ENCODE measurements at places on chromosomes 1 and 21. TPM values are rescaled to one million over a fixed set of nuclear protein-coding genes. Genes with fewer than 3 reads are reported as not detected.

GRCh38 chr1:110062612-110063011, 7.9 kb downstream of the ALX3 start:
- no peak for DNase-seq

DNA sequence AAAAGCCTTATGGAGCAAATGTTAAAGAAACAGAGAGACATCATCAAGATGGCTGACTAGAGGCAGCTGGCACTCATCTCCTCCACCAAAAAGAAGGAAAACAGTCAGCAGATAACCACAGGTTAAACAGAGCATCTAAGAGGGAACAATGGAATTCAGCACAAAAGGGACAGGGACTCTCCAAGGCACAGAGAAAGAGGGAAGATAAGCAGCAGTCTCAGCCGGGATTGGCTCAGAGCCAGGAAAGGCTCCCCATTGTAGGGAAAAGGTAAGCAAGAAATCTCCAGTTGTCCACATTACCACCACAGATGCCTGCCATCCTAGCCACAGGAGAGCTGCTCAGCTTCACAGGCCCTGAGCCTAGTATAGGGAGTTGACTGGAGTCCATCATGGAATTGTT, 605.5 kb downstream of the SMYD3 start:
- DNase-seq = no peak

Gene AGT
- 2,376 TPM for total RNA-seq

GRCh38 chr1:203765029-203765837, at the start of gene LAX1:
LAX1 (plus strand) TSS chr1:203765183; CDS start chr1:203765566, 383 bp downstream.
- DNase-seq = no peak

DNA sequence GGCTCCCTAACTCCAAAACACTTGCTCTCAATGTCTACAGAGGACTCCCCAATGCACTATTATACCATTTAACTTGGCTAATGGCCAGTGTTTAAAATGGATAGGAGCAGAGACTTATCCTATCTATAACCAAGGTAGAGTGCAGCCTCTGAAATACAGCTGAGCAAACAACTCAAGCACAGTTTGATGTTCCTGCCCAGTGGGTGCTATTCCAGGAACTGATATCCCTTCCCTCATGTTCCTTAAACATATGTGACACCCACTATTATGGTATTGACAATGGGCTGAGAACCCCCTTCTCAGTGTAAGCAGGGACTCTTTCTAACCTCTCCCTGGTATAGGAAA, 51.7 kb downstream of the SH3GLB1 start:
- DNase-seq = no peak

Gene MXRA8
- total RNA-seq = 4.5 TPM

- DNase-seq = no peak
These were observed 142.1 kb upstream of the VAMP3 start for GRCh38 chr1:7629011-7629410.

Gene C1orf141
- total RNA-seq = not detected

DNA sequence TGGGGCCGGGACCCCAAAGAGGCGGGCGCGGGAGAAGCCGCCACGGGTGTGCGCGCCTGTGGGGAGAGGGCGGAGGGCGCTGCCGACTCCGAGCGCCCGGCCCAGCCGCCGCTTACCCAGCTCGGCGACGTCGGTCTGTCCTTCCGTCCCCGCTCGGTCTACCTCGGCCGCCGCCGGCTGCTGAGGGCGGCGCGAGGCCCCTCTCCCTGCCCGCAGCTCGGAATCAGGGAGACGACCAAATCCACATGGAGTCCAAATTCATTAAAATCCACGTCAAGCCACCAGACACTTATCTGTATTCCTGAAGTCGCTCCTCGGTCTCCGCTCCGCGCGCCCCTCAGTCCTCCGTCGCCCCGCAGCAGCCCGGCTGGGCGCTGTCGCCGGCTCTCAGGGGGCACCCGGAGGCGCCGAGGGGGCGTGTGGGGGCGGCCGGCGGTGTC, 637 bp downstream of the PLXNA2 start:
- no peak for DNase-seq

GRCh38 chr1:201666645-201667044, 127.7 kb downstream of the NAV1 start:
- DNase-seq = no peak

GRCh38 chr1:212453156-212453857, 20.6 kb downstream of the NENF start:
- DNase-seq = no peak

- DNase-seq = no peak
These were observed 48.9 kb upstream of the POU3F1 start for GRCh38 chr1:38095454-38095931.

Gene ZNHIT6
- total RNA-seq = 3.4 TPM

Gene MARK1
- total RNA-seq = 0.38 TPM

- DNase-seq = no peak
These were observed 36.3 kb upstream of the CITED4 start for GRCh38 chr1:40898431-40898901.

Gene UBL4B
- total RNA-seq = not detected

DNA sequence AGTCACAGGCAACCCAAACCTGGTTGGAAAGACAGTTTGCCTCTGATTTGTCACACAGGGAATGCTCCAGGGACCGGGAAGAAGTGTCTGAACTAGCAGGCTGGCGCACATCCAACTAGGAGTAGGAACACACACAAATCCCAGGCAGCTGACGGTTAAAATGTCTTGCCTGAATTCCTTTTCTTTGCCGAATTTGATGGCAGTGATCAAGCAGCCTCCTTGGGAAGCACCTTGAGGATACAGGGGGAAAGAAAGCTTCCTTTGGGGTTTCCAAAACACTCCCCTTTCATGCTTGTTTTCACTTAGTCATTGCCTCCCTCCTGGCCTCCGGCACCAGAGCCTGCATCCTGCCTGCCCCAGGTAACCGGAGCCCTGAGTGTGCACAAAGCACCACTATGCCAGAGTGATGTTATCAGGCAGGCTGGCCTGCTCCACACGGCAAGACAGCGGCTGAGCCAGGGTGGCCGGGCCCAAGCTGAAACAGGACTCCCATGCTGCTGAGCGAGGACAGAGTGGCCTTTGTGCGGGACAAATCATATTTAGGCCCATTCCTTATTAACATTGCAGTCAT, 193.8 kb downstream of the LMX1A start:
- no peak for DNase-seq

Gene TMEM125
- total RNA-seq = 0.45 TPM

DNA sequence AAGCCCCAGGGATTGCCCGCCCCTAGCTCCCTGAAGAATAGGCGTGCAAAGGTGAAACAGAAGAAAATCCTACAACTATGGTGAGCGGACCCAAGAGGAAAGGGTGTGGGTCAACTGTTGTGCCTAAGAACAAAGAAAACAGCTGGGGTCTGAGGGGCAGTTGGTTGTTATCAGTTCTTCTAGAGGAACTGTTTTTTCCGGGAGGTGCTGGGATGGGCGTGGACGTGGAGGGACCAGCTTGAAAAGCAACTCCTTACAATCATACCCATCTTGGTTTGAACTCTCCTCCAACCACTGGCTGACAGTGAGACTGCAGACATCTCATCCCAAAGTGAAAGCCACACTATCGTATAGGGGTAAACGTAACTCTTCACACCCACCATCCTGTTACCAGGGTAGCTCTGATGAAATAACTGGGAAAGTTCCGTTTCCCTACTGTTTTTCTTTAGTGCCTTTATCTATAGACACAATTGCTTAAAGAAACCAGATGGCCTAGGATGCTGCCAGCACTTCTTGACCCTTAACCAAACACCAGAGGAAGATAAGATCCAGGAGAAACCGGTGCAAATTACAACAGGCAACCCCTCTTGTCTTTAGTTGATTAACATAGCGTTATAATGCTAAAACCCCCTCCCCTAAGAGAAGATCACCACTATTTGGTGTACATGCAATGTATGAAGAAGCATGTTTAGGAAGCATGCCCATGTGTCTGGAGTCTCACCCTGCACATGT, 25.6 kb upstream of the FAM89A start:
- DNase-seq = no peak

- DNase-seq = no peak
These were observed 5.3 kb downstream of the IL23R start for GRCh38 chr1:67171574-67171955.

DNA sequence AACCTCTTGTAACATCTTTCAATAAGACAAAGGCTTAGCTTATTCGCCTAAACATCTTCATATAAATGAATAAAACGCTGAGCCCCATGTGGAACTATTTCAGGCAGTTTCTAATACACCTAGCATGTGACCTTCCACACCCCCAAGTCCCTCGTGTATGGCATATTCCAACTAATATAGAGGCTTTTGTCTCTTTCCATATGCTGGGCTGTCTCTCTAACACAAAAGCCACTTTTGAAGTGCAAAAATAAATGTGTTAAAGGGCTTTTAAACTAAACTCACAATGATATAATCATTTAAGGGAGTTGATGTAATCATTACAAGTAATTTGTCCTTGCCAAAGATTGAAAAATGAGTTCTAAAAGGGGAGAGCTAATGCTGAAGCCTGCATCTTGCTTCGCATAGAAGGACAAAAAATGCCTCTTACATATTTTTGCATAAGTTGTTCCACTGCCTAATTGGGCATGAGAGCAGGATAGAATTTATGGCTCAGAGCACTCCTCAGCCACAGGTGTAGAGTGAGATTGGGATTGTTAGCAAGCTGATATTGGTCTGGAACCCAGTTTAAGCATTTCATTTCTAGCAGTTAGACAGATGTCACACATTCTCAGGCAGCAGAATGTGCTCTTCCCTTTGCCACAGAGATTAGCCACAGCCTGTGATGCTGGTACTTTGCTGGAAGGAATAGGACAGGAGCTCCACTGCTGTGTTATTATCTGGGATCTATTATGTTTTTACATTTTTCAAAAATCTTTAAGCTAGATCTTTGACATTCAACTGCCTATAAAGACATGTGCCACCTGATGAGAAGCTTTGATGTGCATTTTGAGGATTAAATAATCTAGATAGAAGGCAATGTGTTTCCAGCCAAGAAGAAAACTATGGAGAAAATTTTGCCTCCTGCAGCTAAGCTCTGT, 1044.4 kb downstream of the ADGRL2 start:
- no peak for DNase-seq

Gene HES2
- 0.13 TPM for total RNA-seq

Gene ZSWIM5
- total RNA-seq = 0.33 TPM

Gene CSF1
- 12.5 TPM for total RNA-seq

Gene C8B
- 288 TPM for total RNA-seq

- no peak for DNase-seq
These were observed 37.7 kb downstream of the CEP170 start for GRCh38 chr1:243217349-243217748.

GRCh38 chr21:15390049-15390448, 325.2 kb upstream of the NRIP1 start:
- DNase-seq = no peak

DNA sequence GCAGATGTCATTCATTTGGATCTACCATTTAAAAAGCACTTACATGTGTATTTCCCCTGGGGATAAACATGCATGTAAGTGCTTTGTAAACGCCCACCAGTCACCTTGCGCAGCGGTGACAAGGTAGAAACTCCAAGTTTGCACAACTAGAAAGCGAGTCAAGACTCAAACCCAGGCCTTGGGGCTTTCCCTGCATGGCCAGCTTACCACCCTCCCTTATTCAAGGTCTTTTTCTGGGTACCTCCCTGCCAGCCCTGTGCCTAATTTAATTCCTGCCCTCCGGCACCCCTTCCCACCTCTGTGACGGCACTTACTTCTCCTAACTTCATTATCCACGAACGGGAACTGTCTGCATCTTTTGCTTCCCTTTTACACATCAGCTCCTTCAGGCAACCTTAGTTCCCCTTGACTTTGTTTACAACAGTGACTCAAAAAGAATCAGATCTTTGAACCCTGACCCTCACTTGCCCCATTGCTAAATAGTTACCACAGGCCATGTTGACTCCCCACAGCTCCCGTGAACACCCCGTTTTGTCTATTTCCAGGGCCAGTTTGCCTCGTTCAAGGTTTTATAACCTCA, 138.3 kb upstream of the ETS2 start:
- DNase-seq = no peak

DNA sequence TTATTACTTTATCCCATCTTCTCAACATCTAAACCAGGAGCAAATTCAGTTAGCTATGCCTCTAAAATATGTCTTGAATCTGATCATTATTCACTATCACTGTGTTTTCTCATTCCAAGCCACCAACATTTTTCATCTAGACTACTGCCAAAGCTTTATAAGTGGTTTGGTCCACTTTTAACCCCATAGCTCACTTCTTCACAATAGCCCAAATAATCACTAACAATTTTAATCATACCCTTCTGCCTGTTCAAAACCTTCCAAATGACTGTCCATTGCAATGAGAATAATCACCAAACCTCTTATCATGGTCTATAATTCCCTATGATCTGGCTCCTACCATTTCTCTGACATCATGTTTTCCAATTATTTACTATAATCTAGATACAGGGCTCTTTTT, 149.8 kb upstream of the ZNHIT6 start:
- no peak for DNase-seq

Gene GNG4
- total RNA-seq = not detected

- no peak for DNase-seq
These were observed 26.4 kb downstream of the TEX35 start for GRCh38 chr1:178539291-178539690.

- DNase-seq = no peak
These were observed 508.8 kb downstream of the PLPP3 start for GRCh38 chr1:56070601-56071000.

DNA sequence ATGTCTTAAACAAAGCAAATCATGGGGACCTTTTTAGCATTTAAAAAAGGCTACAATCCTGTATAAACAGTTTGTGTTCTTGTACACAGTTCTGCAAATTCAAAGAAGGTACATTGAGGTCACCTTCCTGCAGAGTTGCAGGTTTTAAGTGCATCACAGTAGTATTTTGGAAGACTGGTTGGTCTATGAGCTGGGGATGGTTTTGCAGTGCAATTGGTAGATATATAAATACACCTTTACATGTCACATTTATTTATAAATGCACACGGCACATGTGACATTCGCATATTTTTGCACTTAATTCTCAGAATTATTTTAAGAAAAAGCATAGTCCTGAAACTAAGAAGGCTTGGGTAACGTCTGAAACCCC, 599 bp upstream of the ITPKB start:
- no peak for DNase-seq

GRCh38 chr1:26350343-26350700, 3.6 kb downstream of the CRYBG2 start:
- DNase-seq = no peak

- DNase-seq = no peak
These were observed 837 bp downstream of the UBASH3A start for GRCh38 chr21:42404539-42404938.

DNA sequence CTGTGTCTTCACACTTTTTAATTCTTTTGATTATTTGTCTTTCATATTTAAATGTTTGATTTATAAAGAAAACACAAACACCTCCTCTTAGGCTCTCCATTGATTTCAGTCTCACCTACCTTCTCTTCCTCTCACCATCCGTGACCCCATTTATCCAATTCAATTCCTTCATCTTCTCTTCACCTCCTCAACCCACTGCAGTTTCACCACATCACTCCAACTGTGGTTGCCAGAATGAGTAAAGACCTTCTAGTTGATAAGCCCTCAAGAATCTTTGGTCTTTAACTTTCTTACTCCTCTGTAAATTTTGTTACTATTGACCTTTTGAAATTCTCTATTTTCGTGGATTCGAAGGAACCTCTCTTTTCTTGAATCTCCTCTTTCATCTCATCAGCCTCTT, 260.7 kb downstream of the CHRM3 start:
- no peak for DNase-seq

GRCh38 chr1:41464885-41465284, 19.6 kb downstream of the EDN2 start:
- no peak for DNase-seq
